ENCODE measurements at places on chromosomes 5 and 9. TPM values are rescaled to one million over a fixed set of nuclear protein-coding genes. Genes with fewer than 3 reads are reported as not detected.

The MEF2C gene
- 13.0 TPM for total RNA-seq

The SLC45A2 gene
- total RNA-seq: not detected

The RANBP17 gene
- total RNA-seq: 18.2 TPM

The PCDHGA10 gene
- 3.8 TPM for total RNA-seq

The GZMA gene
- total RNA-seq: not detected

The ARHGEF28 gene
- total RNA-seq: 6.1 TPM

The AP3B1 gene
- 54.5 TPM for total RNA-seq

The SLC6A3 gene
- not detected for total RNA-seq

The FOXD4L4 gene
- 0.52 TPM for total RNA-seq

The IL7R gene
- 0.98 TPM for total RNA-seq

The FAM240B gene
- total RNA-seq: not detected

The GLRA1 gene
- total RNA-seq: not detected

The CFAP90 gene
- not detected for total RNA-seq

The CNTFR gene
- not detected for total RNA-seq

The XPA gene
- total RNA-seq: 9.3 TPM

The BASP1 gene
- total RNA-seq: 0.34 TPM

The BARX1 gene
- total RNA-seq: not detected

The ORM2 gene
- 0.59 TPM for total RNA-seq

The CD72 gene
- 1.6 TPM for total RNA-seq

The NR5A1 gene
- total RNA-seq: 0.64 TPM

The SPINK4 gene
- total RNA-seq: not detected

The MUSK gene
- not detected for total RNA-seq

The ADAMTS16 gene
- 2.4 TPM for total RNA-seq

The C9 gene
- total RNA-seq: 0.34 TPM

The GCNT4 gene
- total RNA-seq: 0.07 TPM

The COL5A1 gene
- total RNA-seq: 0.30 TPM

The IL33 gene
- not detected for total RNA-seq

The AQP7 gene
- total RNA-seq: 0.96 TPM

The SLC6A19 gene
- not detected for total RNA-seq

The AGXT2 gene
- not detected for total RNA-seq

The GPR151 gene
- total RNA-seq: not detected

The SLC30A5 gene
- 50.0 TPM for total RNA-seq

The C5orf34 gene
- 4.8 TPM for total RNA-seq

The CDH10 gene
- total RNA-seq: not detected

The CTXN3 gene
- total RNA-seq: not detected

The PTGES gene
- 17.2 TPM for total RNA-seq

The GRAMD2B gene
- 7.2 TPM for total RNA-seq

The RALGDS gene
- 36.1 TPM for total RNA-seq

The COL23A1 gene
- not detected for total RNA-seq

The BNC2 gene
- total RNA-seq: 0.37 TPM

The ADGRV1 gene
- total RNA-seq: 6.0 TPM

The PCDHGA6 gene
- 0.07 TPM for total RNA-seq

The ACOT12 gene
- total RNA-seq: not detected

The MYMK gene
- total RNA-seq: not detected

The CEL gene
- total RNA-seq: 6.9 TPM

The KCNN2 gene
- total RNA-seq: not detected

The TOR4A gene
- 34.0 TPM for total RNA-seq

The SPACA9 gene
- 8.0 TPM for total RNA-seq

The SPINK6 gene
- not detected for total RNA-seq

The SERF1A gene
- 3.7 TPM for total RNA-seq

The RASEF gene
- 0.12 TPM for total RNA-seq

Data from HCT116 (cell line).